ENCODE measurements at places on chromosomes 7 and 10.

DNA sequence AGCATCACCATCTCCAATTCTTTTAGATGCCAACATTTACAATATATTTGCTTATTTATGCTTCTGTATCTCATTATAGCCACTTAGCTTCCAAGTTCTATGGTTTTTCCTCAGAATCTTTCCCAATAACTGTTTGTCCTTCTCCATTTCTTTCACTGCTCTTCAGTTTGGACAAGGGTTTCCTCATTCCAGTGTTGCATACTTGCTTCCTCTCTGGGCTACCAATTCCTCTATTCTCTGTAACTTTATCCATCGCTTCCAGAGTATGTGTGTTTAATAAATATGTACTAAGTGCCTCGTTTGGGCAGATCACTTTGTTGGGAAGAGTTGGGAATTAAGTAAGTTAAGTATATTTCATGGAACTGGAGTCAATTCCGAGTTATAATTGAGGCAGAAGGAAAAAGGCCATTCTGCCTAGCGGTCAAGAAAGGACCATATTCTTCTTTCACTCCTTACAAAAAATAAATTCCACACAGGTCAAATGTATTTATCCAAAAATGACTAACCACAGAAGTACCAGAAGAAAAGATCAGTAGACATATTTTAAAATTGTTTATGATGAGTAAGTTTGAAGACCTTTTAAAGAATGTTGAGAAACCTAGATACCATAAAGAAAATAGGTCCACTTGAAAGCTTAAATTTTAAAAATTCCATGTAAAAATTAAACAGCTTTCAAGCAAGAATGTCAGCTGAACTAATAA lies 10.8 kb downstream of the STAMBPL1 start:
- no peak for ATAC-seq

DNA sequence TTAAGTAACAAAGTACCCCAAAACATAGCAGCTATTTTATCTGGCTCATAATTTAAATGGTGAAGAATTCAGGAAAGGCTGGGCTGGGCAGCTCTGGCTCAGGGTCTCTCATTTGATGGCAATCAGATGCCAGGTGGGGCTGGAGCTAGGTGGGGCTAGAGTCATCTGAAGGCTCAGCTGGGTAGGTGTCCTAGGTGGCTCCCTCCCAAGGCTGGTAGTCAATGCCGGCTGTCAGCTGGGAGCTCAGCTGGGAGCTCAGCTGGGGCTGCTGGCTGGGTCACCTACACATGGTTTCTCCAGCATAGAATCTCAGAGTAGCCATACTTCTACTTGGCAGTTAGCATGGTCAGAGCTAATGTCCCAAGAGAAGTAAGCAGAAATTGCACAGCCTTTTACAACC lies 34.1 kb downstream of the OSBPL3 start:
- no peak for ATAC-seq

GRCh38 chr7:71645836-71646235 lies 513.9 kb downstream of the GALNT17 start:
- ATAC-seq, result no peak

DNA sequence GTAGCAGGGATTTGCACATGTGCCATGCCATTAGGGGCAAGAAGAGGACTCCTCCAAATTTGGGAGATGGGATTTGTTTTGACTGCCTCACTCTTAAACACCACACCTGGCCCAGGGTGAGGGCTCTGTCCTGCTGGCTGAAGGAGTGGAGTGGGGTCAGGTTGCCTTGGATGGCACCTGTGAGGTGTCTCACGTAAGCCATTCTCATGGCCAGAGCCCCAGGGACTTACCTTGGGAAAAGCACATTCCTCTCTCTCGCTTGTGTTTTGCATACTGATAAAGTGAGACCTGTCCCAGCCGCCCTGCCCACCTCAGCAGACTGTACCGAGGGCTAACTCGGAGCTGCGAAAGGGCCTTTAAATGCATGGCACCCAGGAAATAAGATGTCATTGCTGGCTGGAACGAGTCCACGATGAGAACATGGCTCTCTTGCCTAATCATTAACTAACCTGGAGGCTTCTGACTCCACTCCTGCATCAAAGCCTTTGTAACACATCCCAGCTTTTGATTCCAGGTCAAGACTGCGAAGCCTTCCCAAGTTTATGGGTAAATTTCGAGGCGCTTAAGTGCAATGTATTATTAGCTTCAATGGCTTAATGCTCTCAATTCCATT lies 184.0 kb upstream of the RNF32 start:
- ATAC-seq, result no peak

- peak; percentile 32 for ATAC-seq
These were observed 225.6 kb downstream of the AHR start for GRCh38 chr7:17523813-17524739.

- no peak for ATAC-seq
These were observed 73.4 kb downstream of the NRBF2 start for GRCh38 chr10:63206576-63206975.

- no peak for ATAC-seq
These were observed 17.0 kb upstream of the TRIM8 start for GRCh38 chr10:102627291-102627735.

DNA sequence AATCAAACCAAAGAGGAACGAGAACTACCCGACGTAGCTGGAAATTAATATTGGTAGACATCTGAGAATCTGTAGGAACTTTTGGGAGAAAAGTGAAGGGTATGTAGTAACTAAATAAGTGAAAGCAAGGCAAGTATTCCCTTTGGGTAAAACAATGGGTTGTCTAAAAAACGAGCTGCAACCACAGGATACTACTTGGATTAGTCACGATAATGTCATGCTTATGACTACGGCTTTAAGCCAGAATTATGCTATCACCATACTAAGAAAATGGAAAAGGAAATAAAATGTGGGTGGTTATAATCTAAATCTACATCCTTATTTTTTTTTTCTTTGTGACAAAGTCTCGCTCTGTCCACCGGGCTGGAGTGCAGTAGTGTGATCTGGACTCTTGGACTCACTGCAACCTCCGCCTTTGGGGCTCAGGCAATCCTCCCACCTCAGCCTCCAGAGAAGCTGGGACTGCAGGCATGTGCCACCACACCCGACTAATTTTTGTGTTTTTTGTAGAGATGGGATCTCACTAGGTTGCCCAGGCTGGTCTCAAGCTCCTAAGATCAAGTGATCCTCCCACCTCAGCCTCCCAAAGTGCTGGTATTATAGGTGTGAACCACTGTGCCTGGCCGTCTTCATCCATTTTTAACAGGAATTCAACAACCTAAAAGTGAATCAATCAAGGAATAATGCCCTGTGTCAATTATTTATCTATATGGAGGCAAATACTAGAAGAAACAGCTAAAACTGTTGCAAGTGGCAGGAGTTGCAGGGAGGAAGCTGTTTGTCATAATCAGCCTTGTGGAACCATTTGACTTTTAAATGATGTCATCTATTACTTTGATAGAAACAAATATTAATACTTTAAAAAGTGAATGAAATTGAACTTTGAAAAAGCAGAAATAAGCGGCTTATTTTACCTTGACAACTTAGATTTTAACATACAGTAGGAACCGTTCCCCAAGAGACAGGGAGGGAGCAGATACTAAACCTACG lies 189.3 kb downstream of the PRPF18 start:
- no peak for ATAC-seq

DNA sequence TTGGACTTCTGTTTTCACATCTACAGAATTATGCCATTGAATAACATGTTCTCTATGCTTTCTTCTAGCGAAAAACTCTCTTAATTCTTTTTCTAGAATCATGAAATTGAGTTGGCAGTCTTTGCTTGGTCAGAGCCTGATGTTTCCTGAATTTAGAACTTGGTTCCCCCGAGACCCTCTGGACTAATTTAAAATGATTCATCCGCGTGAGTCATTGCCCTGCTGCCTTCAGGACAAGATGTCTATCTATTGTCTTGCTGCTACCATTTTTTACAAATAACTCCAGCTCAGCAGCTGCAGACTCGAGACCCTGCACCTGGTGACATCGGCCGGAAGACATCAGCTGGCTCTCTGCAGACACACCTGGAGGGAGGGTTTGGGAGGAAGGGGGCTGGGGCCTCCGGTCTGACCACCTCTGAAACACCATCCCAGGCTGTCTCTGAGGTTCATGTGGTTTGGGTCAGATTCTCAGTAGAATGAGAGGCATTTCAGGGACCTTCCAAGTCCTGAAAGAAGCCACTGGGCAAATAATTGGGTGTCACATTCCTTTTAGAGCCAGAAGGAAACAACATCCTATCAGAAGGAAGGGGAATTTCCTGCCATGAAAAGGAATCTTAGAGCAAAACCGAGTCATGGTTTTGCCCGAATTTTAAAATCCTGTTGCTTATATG lies 20.9 kb upstream of the KLF6 start:
- ATAC-seq, result peak; percentile 1

DNA sequence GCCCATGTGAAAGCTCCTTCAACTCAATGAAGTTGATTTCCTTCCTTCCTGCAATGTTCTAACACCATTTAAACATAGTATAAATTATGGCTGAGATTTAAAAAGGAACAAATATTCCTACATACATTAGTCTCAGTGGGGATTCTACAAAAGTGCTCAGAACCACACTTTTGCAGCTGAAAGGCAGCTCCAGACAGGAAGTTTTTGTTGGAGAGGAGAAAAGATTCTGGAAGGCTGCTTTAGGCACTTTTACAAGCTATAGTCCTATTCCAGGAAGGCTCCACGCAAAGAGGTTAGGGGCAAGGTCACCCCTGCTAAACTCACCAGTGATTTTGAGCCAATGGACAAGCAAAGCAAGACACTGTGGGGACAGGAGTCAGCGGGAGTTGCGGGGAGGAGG lies 179.2 kb upstream of the CDCA7L start:
- ATAC-seq, result no peak

DNA sequence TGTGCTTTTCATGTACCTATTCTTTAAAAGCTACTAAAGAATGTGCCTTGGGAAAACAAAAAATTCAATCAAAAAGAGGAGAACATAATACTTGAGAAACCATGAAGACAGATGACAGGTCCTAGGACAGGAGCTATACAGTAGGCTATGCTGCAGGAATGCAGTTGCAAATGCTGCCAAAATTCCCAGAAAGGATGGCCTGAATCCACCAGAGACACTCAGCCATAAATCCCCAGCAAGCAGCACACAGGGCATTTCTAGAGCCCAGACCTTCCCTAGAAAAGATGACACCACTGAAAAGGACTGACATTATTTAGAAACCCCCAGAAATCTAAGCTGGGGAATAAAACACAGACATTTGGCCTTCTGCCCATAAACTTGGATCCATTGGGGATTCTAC lies 237.3 kb downstream of the C7orf25 start:
- no peak for ATAC-seq

DNA sequence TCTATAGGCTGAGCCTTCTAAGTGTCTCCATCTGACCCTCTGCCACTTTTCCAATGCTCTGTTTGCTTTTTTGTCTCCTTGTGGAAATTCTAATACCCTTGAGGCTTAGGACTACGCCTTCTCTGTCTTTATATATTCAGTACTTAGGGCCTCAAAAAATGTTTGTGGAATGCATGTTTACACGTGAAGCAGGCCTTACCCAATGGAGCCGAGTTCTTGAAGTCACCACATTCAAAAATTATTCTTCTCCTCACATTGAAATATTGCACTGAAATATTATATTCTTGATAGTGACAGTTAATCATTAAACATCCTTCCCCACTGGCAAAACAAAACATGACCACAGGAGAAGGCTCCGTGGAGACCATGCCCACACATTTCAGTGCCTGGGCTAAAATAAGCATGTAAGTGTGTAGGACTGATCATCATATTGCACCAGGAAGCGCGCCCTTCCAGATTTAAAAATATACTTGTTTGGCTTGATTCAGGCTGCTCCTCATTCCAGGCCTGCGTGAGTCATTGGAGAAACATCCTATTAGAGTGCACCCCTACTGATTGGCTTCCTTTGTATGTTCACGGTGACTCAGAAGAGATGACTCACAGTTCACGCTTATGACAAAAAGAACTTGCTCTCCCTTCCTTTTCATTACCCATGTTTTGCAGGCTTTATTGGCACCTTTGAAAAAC lies 307.4 kb upstream of the AOAH start:
- ATAC-seq, result peak; percentile 92

DNA sequence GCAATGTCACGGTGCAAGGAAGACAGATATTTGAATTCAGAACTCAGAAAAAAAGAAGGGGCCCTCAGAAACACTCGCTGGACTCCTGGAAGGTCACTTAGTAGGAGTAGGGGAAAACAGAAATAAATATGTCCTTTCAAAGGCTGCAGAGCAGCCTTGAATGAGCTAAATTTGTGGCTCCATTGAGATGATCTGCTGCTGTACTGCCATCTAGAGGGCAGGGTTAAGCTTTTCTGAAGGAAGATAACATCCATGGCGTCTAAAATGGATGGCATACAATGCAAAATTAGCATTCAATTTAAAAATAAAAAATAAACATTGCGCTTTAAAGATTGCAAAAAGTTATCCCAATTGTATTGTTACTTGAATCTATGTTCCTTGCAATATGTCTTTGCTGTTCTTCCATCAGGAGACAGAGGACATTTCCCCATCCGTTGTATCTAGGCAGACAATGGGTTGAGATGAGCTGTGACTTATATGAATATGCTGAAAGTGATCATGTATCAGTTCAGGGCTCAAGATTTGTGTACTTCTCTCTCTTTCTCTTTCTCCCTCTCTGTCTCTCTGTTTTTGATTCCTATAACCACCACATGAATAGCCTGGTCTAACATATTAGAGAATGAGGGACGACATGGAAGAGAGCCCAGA lies 642.2 kb downstream of the SH2D4B start:
- no peak for ATAC-seq

- peak; percentile 52 for ATAC-seq
These were observed 157.0 kb upstream of the ADO start for GRCh38 chr10:62647375-62648092.

- ATAC-seq, result no peak
These were observed 132.6 kb upstream of the RSU1 start for GRCh38 chr10:16949816-16950215.
